ENCODE measurements at places on chromosomes 4 and X.
A peak's percentile ranks its signal among the peaks of the same experiment; 100 is the strongest.

DNA sequence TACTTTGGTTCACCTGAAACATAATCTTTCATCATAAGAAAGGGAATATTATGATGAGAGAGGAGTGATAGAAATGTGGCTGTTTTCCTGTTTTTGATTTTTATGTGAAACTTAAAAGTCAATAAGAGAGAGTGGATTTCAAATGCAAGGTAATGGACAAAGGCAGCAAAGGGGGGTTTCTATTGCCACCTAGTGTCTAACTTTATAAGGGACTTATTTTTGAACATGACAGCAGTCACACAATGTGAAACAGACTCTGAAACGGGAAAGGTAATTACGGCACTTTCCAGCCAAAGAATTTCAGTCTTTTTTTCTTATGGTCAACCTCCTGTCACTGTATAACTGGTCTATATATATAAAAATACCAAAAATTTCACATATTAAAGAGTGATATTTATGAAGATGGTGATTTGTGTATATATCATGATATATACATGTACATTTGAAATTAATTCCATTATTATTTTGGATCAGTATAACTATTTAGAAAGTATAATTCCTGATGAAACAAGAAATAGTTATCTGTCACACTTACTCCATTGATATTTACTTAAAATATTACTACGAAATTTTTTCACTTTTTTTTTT is 127.1 kb downstream of the FBXO8 start:
- peak; percentile 15 for DNase-seq

DNA sequence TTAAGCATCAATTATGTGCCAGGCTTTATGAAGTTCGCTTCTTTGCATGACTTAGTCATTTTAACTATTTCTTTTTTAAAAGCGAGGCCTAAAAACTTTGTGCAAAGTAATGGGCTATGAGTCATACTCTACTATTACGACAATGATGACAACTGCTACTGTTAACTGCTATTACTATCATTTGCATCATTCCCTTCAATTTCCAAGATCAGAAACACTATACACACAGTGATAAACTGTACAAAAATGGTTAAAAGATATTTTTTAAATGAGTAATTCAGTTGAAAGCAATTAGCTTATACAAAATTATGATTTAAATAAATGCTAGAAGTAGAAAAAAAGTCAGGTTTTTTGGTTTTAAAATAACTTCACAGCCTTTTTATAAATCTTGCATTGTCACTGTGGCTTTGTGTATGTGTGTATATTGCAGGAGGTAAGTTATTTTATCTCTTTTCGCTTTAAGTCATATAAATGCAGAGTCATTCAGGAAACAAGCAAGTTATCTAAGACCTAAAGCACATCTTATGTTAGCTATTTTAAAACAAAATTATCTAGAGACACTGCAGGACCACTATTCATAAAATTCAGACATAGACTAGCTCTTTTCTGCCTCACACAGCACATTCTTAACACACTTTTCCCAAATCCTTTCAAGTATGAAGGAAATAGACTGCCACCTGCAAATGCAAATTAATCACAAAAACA is 18.5 kb upstream of the CXCL3 start:
- DNase-seq, result no peak

DNA sequence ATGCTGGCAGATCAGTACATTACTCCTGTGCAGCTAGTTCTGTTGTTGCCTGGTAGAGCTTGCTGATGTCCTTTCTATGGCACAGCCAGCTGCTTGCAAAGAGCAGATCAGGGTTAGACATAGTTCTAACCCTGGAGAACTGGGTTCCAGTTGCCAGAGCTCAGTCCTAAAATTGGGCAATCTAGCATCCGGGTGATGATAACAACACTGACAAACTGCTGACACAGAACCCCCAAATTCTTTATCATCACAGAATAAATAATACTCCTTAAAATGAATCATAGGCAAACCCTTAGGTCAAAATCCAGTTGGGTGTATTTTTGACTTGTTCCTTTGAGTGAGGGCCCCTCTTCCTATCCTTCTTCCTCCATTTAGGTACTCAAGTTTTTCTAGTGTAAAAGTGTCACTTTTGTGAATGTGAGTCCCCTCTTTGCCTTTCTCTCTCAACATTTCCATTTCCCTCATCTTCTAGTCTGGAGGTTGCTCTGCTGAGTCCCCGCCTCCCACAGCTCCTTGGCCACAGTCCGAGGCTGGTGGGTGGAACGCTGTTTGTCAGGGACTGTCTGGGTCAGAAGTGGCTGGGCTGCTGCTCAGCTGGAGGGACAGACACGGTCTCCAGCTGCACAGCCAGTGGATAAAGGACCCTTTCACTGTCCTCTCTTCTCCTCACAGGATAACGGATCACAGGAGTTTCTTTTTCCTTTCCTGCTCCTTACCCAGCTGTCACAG is 93.6 kb upstream of the RASGEF1B start:
- DNase-seq, result no peak

- no peak for DNase-seq
Observed at GRCh38 chr4:73487233-73487632, 5.7 kb downstream of the AFM start.

GRCh38 chrX:12970691-12971202 is 4.2 kb upstream of the TMSB4X start:
- DNase-seq, result no peak

DNA sequence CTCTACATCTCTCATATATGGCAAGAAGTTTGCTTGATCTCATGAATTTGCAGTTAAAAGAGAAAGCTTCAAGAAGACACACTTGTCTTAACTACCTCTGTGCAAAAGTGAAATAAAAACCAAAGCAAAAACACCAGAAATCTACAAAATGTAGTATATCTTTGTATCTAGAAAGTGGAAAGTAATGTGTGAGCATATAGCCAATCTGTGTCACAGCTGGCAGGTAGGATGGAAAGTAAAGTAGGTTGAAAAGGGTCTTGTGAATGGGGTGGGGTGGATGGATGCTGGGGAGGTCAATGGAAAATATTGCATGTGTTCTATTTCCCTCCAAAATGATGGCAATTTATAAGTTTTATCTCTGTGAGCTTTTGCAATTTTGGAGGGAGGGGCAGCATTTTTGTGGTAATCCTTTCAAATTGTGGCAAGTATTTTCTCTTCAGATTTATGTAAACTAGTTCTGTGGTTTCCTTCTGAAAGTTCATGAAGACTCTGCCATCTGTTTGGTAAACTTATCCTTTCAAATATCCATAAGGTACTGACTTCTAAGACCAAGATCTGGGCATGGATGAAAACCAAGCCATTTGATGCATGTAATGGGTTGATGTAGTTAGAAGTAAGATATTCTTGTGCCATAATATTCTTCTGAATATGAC is 215.9 kb upstream of the GIMD1 start:
- DNase-seq, result no peak

GRCh38 chr4:139458543-139458942 is 4.6 kb downstream of the RAB33B start:
- no peak for DNase-seq

- DNase-seq, result no peak
Observed at GRCh38 chr4:48184882-48185281, 50.8 kb upstream of the TXK start.

GRCh38 chrX:17047224-17047623 is 100.8 kb downstream of the REPS2 start:
- no peak for DNase-seq

- DNase-seq, result no peak
Observed at GRCh38 chrX:105297041-105297440, 76.5 kb upstream of the TEX13A start.

Measured in NT2/D1 (cell line).